Astrocyte (in vitro differentiated cells and primary cell): ENCODE measurements at places on chromosomes 12 and 14. TPM values are rescaled to one million over a fixed set of nuclear protein-coding genes. Genes with fewer than 3 reads are reported as not detected.
A peak's percentile ranks its signal among the peaks of the same experiment; 100 is the strongest.

- no peak for DNase-seq
Observed at GRCh38 chr12:87866578-87867292, 162.5 kb downstream of the C12orf50 start.

- no peak for DNase-seq
Observed at GRCh38 chr14:71988939-71989338, 56.7 kb downstream of the RGS6 start.

DNA sequence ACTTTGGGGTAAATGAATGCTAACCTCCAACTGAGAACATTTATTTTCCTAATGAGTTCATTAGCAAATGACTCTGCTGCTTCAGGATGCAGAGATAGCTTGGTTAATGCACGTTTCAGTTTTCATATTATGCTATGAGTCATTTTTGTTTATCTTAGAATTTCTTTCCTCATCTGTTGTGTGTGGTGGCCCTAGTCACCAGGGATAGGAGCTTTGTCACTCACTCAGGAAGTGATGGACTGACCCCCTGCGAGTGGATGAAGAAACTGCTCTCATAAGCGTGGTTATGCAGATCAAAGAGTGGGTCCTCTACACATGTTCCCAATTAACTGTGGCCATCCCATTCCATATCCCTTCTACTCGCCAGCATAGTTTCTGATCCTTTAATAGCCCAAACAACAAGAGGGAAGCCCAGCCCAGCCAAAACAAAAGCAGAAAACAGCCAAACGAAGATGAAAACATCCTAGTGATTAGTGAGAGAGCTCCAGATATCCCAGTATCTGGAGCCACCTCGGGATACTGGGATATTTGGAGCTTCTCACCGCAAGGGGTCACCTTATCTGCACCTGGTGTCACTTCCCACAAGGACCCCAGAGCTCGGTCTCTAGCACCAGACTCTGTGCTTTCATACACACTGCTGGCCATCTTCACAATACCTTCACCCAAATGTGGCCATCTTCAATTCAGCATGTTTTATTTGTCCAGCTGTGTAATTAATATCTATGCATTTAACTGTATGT, 8.6 kb downstream of the TC2N start:
- DNase-seq = no peak

DNA sequence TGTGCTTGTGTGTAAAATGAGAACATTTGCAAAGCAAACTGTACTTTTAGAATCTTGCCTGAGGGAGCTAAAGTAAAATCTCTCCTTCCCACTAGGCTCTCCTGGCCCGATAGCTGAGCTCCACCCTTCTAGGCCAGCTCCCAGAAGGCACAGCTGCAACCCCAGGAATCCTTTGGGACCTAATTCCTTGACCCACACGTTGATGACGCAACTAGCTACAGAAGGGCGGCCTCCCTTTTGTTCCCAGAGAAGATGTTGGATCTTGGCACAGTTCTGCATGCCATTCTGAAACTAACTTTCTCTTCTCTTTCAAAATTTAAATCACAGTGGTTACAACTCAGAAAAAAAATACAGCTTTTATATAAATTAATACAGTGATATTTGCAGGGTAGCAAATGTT, 268.1 kb downstream of the EGLN3 start:
- peak; percentile 95 for DNase-seq

- no peak for DNase-seq
Observed at GRCh38 chr14:29773990-29774389, 153.7 kb downstream of the PRKD1 start.

DNA sequence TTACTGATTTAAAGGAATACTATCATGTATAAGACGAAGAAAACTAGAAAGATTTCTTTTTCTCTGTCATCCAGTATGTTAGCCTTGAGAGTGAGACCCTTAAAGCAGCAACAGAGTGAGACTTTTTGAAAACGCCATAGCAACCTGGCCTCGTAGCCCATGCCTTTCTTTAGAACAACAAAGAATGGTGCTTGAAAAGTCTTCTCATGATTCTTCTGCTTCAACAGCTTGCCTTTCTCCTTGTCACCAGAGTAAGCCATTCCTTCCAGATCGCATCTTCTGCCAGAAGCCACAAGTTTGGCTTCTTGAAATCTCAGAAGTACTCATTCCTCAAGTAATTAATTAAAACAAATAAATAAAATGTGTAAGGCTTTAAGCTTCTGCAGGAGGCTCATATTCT, 109.3 kb downstream of the PDE3A start:
- DNase-seq = no peak

- no peak for DNase-seq
Observed at GRCh38 chr12:115303723-115304309, 619.8 kb upstream of the TBX3 start.

- no peak for DNase-seq
Observed at GRCh38 chr14:102629011-102629444, 36.6 kb downstream of the RCOR1 start.

GRCh38 chr14:95402578-95402977, 82.9 kb upstream of the CLMN start:
- DNase-seq = no peak

- no peak for DNase-seq
Observed at GRCh38 chr12:82047446-82047845, 288.3 kb upstream of the PPFIA2 start.

GRCh38 chr12:119645535-119646059, 22.3 kb upstream of the PRKAB1 start:
- DNase-seq = no peak

PSMB5 gene
- 232 and 239 TPM in 2 replicates for total RNA-seq

INHBC gene
- not detected in 2 replicates for total RNA-seq

RNASE7 gene
- total RNA-seq = 0.19 TPM in 1 of 2 replicates, not detected in the other

SLC6A13 gene
- total RNA-seq = 2.4 and 2.6 TPM in 2 replicates

PTGER2 gene
- total RNA-seq = 0.26 TPM in 1 of 2 replicates, not detected in the other

SPPL3 gene
- 42.5 and 48.3 TPM in 2 replicates for total RNA-seq
